ENCODE measurements at places on chromosomes 11 and 22.

DNA sequence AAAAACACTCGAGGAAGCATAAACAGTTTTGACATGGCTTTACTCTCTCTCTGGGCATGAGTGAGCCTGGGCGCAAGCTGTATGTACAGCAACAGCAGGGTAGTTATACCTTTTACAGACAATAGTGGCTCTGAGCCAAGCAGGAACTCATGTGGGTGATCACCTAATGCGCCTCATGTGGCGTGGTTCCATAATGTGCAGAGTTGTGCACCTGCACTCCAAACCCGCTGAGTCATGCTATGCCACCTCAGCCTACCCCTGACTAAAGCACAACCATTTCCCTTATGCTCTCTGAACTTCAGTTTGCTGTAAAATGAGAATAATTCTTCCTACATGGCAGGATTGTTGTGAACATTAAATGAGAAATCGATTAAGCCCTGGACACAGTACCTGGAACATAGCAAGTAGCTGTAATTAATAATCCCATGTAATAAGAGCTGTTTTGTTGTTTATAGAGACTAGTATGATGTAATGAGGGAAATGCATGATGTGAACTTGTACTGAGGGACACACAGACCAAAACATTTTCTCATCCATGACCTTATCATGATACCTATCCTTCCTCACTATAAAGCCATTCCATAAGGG is 71.6 kb downstream of the CCDC34 start:
- DNase-seq = no peak

- DNase-seq = no peak
These were observed 54.1 kb downstream of the CEP164 start for GRCh38 chr11:117381481-117382387.

DNA sequence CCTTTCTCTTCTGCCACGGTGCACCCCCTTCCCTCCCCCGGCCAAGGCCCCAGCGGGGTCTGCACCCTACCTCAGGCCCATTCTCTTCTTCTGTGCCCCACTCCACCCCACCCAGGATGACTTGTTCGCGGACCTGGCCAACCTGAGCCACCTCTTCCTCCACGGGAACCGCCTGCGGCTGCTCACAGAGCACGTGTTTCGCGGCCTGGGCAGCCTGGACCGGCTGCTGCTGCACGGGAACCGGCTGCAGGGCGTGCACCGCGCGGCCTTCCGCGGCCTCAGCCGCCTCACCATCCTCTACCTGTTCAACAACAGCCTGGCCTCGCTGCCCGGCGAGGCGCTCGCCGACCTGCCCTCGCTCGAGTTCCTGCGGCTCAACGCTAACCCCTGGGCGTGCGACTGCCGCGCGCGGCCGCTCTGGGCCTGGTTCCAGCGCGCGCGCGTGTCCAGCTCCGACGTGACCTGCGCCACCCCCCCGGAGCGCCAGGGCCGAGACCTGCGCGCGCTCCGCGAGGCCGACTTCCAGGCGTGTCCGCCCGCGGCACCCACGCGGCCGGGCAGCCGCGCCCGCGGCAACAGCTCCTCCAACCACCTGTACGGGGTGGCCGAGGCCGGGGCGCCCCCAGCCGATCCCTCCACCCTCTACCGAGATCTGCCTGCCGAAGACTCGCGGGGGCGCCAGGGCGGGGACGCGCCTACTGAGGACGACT is 15.9 kb downstream of the RTN4RL2 start:
- no peak for DNase-seq

DNA sequence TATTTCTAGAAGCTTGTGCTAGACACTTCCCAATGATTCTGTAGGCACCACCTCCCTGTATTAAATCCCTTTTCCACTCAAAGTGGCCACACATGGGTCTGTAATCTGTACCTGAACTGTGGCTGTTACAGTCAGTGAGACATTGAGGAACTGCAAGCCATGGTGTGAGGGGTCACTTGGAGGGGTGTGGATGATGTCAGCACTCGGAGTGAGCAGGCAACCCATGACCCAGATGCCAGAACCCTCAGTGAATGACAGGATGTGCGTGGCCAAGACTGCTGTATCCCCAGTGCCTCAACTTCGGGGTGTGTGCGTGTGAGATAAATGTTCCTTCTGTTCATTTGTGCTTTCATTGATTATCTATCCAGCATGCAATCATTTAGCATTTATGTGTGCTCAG is 14.7 kb upstream of the SHANK3 start:
- DNase-seq = no peak
